ENCODE measurements at places on chromosomes 1 and 21.

DNA sequence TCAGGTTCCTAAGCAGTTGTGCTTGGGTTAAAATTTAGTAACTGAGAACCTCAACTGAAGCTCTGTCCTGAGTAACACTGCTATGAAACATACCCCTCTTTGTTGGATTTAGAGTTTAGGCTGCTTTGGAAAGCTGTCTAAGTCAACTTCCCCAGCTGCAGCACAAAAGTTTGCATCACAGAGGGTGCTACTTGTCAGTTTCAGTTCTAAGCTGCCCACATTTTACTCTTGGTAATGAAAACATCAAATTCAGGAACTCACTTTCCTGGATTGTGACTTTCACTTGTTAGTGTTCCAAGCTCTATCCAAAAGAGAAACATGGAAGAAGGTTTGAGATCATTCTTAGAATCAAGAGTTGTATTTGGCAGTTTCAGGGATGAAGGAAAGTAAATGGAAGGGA, 191.7 kb upstream of the NFIA start:
- no peak overlapping the region for H3K27ac ChIP-seq
- no peak overlapping the region for H3K4me3 ChIP-seq
- no peaks in the 10 kb centered on the region for H3K36me3 ChIP-seq
- DNase-seq: no peak
- H3K4me1 ChIP-seq: no peaks in the 10 kb centered on the region

DNA sequence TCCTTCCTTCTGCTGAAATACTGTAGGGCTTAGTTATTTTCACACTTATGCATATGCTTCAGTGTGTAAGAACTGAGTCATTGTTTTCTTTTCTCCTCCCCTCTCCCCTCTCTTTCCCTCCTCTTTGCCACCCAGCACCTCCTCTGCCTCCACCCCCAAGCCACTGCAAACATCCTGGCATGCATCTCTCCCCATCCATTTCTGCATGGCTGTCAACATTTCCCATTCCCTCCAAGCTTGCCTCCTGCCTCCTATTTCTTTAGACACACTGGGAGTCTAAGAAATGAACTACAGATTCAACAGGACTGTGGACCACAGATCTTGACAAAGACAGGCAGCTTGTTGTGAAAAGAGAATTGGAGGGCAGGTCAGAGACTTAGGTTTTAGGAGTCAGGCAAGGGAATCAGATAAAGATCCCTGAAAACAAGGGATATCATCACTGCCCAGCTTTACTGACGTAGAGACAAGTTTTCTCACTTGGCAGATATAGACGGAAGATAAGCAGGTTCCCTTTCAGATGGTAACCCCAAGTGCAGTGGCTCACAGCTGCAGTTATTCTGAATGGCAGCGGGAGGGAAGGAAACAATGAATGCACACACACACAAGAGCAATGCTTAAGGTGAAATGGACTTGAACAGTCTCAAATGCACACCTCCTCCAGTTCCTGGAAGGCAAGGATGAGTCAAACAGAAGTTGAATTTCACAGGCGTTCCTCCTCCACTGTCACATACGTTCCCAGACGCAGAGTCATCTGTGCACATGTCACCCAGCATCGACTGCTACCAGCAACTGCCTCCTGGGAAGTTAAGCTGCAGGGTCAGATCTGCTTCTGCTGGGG, 56.1 kb downstream of the HIVEP3 start:
- no peak for DNase-seq
- no peak overlapping the region for H3K27ac ChIP-seq

DNA sequence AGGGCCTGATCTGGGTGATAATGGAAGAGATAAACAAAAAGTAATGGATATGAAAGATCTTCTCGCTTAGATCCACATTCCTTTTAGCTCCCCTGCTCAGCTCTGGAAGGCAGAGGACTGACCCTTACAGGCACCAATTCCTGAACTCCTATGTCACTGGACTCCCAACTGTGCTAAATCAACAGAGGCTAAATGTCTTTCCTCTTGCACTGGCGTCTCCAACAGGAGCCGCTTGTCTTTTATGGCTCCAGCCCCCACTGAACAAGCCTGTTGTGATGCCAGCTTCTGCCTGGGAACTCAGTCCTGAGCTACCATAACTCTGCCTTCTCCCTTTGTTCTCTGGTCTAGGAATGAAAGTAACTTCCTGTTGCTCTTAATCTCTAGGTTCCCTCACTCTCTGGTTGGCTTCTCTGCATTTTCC, 142.1 kb upstream of the COL11A1 start:
- H3K4me1 ChIP-seq: no peaks in the 10 kb centered on the region
- no peaks in the 10 kb centered on the region for H3K36me3 ChIP-seq
- no peaks in the 10 kb centered on the region for H3K27me3 ChIP-seq
- no peak for DNase-seq
- no peak overlapping the region for H3K27ac ChIP-seq

GRCh38 chr1:242788771-242789170, 264.3 kb upstream of the PLD5 start:
- H3K27ac ChIP-seq: no peak overlapping the region
- no peak overlapping the region for H3K4me3 ChIP-seq
- H3K27me3 ChIP-seq: no peaks in the 10 kb centered on the region
- no peak for DNase-seq
- no peaks in the 10 kb centered on the region for H3K36me3 ChIP-seq

DNA sequence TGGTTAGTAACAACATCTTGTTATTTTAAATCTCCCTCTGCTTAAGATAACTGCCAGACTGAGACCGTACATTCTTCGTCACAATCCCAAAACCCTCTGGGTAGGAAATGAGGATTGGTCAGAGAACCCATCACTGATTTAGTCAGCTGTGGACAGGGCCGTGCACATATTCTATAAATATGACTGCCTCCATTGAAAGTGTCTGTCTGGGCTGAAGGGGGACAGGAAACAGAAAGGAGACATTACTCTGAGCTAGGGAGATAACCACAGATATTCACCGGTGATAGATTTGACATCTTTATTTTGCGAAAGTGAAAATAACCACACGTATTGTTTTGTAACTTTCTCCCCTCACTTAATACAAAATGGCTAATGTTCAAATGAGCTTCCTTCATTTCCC, 36.9 kb upstream of the ST6GALNAC5 start:
- no peaks in the 10 kb centered on the region for H3K27me3 ChIP-seq
- H3K36me3 ChIP-seq: no peaks in the 10 kb centered on the region
- no peak for DNase-seq

DNA sequence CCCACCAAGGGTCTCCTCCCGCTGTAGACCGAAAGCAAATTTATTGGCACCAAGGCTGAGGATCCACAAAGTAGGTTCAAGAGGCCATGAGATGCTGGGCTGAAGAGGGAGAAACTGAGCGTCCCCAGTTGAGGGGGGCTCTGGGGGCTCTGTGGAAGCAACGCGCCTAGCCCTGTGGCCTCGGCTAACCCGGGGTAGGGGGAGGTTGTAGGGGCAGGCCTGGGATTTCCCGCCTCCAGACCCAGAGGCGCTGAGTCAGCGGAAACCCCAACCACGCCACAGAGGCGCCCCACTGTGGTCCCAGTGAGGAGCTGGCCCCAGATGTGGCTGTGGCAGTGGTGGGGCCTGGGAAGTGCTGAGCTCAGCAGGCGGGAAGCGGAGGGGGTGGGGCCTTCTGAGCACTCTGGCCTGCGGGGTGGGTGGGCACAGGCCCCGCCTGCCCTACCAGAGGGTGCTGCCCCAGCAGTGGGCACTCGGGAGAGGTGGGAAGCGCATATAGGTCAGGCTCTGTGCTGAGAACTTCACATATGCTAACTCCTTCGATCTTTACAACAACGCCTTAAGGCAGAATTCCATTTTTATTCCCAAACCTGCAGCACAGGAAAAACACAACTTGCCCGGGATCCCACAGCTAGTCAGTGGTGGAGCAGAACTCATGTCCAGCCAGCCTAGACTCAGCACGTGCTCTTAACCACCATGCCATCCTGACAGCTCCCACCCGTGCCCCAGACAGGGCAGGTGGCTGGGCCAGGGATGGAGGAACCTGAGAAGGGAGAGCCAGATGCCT, 1.5 kb upstream of the COL16A1 start:
- DNase-seq: peak; percentile 78
- H3K4me3 ChIP-seq: peak overlapping the region; percentile 58
- H3K27ac ChIP-seq: peak overlapping the region; percentile 78
- H3K36me3 ChIP-seq: no peaks in the 10 kb centered on the region

GRCh38 chr1:117877823-117878222, 51.6 kb downstream of the GDAP2 start:
- DNase-seq: no peak
- no peaks in the 10 kb centered on the region for H3K27me3 ChIP-seq
- H3K4me1 ChIP-seq: no peaks in the 10 kb centered on the region
- no peak overlapping the region for H3K4me3 ChIP-seq
- peaks cover 72% of the 10 kb centered on the region for H3K36me3 ChIP-seq
- no peak overlapping the region for H3K27ac ChIP-seq

- H3K4me3 ChIP-seq: no peak overlapping the region
- H3K27me3 ChIP-seq: peaks cover 33% of the 10 kb centered on the region
- no peaks in the 10 kb centered on the region for H3K36me3 ChIP-seq
- no peak for DNase-seq
- no peak overlapping the region for H3K27ac ChIP-seq
Observed at GRCh38 chr1:181423301-181423918, 59.9 kb upstream of the CACNA1E start.

DNA sequence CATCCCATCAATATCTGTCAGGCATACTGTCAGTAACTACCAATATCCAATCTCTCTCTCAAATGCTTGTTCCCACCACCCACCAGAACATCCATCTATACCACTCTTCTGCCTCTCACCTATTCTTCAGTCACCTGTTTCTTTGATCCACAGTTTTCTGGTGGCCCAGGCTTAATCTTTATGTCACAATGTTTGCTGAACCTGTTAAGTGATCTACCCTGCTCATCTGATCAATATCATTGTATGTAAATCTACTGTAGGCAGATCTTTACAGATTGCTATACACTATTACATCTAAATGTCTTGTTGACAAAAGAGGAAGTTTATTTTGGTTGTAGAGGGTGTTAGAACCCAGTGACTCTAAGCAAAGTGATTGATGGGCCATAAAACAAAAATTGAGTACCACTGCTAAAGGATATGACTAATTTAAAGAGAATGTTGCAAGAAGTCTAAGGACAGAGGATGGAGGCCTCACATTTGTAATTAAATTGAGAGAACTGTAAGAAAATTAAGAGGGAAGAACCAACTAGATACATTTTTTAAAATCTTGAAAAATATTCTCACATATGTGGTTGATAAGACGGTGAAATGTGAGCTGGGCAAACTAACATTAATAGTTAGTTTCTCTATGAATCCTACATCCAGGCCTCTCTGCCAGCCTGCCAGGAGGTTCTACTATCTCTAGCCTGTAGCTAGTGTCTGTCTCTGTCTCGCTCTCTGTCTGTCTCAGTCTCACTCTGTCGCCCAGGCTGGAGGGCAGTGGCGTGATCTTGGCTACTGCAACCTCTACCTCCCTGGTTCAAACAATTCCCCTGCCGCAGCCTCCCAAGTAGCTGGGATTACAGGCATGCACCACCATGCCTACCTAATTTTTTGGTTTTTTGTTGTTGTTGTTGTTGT, 34.1 kb downstream of the EGLN1 start:
- H3K4me3 ChIP-seq: no peak overlapping the region
- H3K27ac ChIP-seq: no peak overlapping the region
- DNase-seq: no peak
- H3K4me1 ChIP-seq: peaks cover 31% of the 10 kb centered on the region

DNA sequence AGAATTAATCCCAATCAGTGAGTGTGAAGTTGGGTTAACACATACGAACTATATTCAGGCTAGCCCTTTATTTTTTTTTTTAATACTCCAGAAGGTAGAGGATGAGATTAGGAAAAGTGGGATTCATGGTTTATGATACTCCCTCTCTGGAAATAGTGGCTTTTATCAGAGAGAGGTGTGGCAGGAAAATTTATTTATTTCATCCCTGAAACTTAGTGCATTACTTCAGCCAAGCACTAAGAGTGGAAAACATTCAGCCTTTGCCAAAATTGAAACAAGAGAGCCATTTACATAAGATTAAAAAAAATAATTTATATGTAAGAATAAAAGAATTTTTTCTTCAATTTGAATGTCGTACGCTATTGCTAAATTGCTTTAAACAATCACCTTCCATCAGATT, 35.0 kb downstream of the MTR start:
- no peak overlapping the region for H3K27ac ChIP-seq
- H3K27me3 ChIP-seq: no peaks in the 10 kb centered on the region
- no peak for DNase-seq
- no peaks in the 10 kb centered on the region for H3K4me1 ChIP-seq
- H3K36me3 ChIP-seq: peaks cover 93% of the 10 kb centered on the region

- no peak overlapping the region for H3K4me3 ChIP-seq
- H3K27me3 ChIP-seq: peaks cover 22% of the 10 kb centered on the region
- no peaks in the 10 kb centered on the region for H3K36me3 ChIP-seq
- H3K27ac ChIP-seq: no peak overlapping the region
- H3K4me1 ChIP-seq: no peaks in the 10 kb centered on the region
Observed at GRCh38 chr1:17861685-17862084, 106.6 kb downstream of the ACTL8 start.

GRCh38 chr1:223783676-223784075, 62.1 kb downstream of the TP53BP2 start:
- H3K4me1 ChIP-seq: no peaks in the 10 kb centered on the region
- H3K27me3 ChIP-seq: no peaks in the 10 kb centered on the region
- H3K27ac ChIP-seq: no peak overlapping the region

DNA sequence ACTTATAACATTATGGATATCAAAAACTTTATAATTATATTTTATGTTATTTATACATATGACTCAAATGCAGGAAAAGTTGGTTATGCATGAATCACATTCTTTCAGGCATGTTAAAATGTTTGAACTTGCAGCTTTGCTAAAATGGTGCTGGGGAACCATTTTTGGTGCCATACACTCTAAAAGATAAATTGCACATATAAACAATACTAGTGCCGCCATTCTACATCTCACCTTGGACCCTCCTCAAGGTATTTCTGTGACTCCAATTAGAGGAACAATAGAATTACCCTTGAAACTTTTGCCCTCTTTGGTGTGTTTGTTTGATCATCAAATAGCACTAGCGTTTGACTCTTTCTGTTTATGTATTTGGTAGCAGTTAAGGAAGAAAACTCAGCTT, 997 bp downstream of the PRKACB start:
- no peaks in the 10 kb centered on the region for H3K27me3 ChIP-seq
- peaks cover 6% of the 10 kb centered on the region for H3K4me1 ChIP-seq
- DNase-seq: no peak
- peak overlapping the region; percentile 25 for H3K4me3 ChIP-seq

DNA sequence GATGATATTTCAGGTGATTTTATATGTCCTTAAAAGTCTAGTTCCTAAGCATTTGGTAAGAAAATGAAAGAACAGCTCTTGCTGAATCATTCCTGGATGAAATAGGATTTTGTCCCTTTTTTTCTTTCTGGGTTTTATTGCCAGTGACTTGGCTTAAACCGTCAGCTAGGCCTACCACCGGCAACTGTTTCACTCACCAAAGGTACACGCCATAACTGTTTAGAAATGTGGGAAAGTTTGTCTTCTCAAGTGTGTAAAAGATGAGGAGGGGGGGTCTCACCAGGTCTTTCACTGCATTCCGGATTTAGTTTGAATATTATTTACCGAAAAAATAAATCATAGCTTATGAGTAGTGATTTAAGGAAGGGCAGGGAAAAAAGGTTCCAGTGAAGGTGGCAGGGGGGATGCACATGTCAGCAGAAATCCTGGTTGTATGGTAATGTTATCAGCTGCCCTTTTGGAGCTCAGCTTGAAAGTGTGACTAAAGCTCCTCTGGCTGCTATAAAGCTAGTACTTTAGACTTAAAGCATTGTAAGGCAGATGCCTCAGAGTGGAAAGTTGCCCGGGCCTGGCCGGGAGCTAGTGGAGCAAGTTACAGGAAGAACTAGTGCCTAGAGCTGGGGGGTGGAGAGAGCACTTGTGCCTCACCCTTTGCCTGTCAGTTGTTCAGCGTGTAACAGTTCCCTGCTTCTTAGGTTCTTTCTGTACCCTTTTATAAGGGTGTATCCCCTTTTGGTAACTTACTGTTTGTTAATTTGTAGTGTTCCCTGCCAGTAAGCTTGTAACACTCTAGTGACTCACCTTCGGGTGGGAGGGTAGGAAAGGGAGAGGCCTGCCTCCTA, 3.1 kb downstream of the ATP1A1 start:
- peak overlapping the region; percentile 90 for H3K4me3 ChIP-seq
- peak; percentile 91 for DNase-seq

Data from suprapubic skin (tissue), 4 donors.